ENCODE measurements at places on chromosomes 1 and 21. TPM values are rescaled to one million over a fixed set of nuclear protein-coding genes. Genes with fewer than 3 reads are reported as not detected.

GRCh38 chr1:156643049-156643777 is 1.3 kb downstream of the BCAN start:
- no peak for DNase-seq

DNA sequence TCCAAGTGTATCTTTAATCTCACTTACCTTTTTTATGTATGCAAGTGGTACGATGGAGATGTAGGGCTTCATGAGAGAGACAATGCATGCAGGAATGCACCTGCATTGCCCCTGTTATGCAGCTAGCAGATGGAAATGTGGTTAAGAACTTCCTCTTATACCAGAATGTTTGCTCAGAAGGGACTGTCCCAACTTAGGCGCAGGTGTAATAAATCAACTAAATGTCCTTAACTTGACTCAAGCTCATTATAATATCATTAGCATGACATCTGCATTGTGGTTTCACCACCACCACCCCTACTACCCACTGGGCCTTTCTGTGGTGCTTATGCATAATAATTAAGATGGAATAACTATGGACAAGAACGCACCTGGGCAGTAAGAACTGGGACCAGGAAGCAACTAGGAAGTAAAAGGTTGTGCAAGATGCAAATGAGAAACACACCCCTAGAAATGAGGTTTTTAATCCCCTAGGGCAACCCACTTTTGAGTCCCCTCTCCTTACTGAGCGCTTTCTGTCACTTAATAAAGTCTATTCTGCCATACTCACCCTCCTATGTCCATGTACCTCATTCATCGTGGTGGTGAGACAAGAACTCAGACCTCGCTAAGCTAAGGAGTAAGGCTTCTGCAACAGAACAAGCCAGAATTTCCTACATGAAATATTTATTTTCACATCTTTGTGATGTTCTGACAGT is 1103.3 kb upstream of the B3GALT2 start:
- DNase-seq = no peak

GRCh38 chr1:53475664-53476063 is 16.5 kb downstream of the DMRTB1 start:
- DNase-seq = no peak

PIGR gene
- total RNA-seq = not detected

RGSL1 gene
- not detected for total RNA-seq

IL22RA1 gene
- total RNA-seq = not detected

All from HFFc6 (cell line).